GM20000 (cell line): ENCODE measurements at places on chromosomes 16 and 17.

- DNase-seq: no peak
Observed at GRCh38 chr17:14741491-14741890, 440.6 kb downstream of the HS3ST3B1 start.

GRCh38 chr17:44204441-44204882, 4.8 kb upstream of the ATXN7L3 start:
- DNase-seq: no peak

- no peak for DNase-seq
Observed at GRCh38 chr17:3745071-3745470, 21.4 kb downstream of the HASPIN start.

GRCh38 chr16:47970291-47970931, 185.4 kb downstream of the ABCC12 start:
- no peak for DNase-seq

DNA sequence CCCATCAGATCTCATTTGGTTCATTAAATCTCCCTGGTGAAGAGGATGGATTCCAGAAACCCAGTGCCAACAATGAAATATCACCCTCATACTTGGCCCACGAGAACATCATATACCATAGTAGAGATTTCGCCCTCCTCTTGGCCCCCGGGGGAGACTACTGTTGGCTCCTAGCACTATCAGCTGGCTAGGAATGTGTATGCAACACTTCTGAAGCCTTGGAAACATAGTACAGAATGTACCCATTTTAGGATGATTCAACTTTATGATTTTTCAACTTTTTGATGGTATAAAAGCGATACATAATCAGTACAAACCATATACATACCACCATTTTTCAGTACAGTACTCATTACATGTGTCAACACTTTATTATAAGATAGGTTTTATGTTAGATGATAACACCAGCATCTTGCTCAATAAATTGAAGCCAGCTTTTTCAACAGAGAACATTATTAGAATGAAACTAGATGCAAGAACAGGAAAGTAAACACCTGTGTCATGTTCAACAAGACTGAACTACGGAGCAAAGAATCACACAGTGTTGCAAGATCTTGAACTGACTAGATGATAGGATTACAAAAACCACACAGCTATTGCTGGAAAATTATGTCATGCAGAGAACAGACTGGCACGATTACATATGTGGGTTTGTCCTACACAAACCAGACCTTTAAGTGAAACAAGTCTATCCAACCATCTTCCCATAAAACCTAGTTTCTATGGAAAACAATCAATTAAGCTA, 17.2 kb downstream of the RSL1D1 start:
- no peak for DNase-seq

DNA sequence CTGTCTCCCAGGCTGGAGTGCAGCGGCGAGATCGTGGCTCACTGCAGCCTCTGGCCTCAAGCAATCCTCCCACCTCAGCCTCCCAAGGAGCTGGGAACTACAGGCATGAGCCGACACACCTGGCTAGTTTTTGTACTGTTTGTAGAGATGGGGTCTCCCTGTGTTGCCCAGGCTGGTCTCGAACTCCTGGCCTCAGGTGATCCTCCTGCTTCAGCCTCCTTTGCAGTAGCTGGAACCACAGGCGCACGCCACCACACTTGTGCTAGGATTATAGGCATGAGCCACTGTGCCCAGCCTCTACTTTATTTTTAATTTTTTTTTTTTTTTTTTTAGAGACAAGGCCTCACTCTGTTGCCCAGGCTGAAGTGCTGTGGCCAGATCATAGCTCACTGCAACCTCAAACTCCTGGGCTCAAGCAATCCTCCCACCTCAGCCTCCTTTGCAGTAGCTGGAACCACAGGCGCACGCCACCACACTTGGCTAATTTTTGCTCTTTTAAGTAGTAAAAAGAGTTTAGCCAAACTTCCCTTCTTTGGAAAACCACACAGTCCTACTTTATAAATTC, 4.4 kb downstream of the NTAN1 start:
- DNase-seq: no peak

DNA sequence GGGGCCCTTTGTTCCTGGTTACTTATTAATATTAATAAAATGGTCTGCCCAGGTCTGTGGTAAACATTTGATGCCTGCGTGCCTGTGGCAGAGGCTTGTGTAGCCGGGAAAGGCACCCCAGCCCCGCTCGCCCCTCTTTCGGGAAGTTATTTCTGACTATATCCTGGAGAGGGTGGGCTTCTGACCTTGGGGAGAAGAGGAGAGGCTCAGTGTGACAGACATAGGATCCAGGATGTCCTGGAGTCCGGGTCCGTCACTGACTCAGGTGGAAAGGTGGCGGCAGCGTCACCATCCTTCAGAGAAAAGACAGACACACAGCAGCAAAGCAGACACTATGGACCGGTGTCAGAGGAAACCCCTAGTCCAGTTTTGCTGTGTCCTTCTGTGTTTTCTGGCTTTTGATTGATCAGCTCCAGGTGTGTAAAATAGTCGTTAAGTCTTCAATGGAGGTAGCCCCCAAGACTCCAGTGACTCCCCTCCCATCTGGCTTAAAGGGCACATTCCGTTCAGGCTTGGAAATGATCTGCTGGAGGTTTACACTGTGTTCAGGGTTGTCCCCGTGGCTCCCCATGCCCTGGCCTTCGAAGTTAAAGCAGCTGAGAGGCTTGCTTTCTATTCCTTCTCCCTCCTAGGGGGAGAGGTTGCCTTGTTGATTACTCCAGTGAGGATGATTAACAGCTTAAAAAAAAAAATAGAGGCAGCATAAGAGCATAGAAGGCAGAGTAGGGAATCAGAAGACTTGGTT, 81.6 kb downstream of the CCDC182 start:
- no peak for DNase-seq

GRCh38 chr16:114327-114726, 24.1 kb downstream of the NPRL3 start:
- DNase-seq: no peak

- DNase-seq: no peak
Observed at GRCh38 chr16:351804-352520, 561 bp downstream of the AXIN1 start.

DNA sequence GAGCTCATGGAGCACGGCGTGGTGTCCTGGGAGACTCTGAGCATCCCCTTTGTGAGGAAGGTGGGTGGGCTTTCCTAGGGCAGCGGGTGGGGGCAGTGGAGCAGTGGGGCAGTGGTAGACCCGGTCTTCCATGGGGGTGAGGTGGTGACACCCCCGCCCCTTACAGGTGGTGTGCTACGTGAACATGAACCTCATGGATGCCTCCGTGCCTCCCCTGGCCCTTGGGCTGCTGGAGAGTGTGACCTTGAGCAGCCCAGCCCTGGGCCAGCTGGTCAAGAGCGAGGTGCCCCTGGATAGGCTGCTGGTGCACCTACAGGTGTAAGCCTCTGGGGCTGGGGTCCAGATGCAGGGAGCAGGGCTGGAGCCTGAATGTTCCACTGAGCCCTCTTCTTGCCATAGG, 1.6 kb downstream of the ELMO3 start:
- peak; percentile 28 for DNase-seq

GRCh38 chr16:47395733-47396498, 64.9 kb downstream of the ITFG1 start:
- no peak for DNase-seq

GRCh38 chr17:78378225-78379130, at the start of gene PGS1:
Gene PGS1 (plus strand): TSS chr17:78378649. CDS start chr17:78378666, 17 bp downstream.
- DNase-seq: peak; percentile 88

GRCh38 chr16:69274699-69275235, 36.4 kb upstream of the VPS4A start:
- DNase-seq: no peak

GRCh38 chr17:16923904-16924695, 47.8 kb downstream of the TNFRSF13B start:
- no peak for DNase-seq

DNA sequence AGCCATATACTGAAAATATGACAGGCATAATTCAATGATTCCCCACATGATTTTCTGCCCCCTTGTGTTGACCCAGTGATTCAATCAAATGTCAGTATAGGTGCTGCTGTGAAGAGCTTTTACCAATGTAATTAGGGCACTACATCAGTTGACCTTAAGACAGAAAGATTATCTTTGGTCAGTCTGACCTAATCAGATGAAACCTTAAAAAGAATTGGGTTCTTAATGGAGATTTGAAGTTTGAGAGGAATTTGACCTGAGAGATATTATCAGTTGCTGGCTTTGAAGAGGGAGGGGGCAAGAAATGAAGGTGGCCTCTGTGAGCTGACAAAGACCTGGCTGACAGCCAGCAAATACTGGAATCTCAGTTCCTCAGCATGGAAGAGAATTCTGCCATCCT, 358.7 kb upstream of the CA10 start:
- no peak for DNase-seq

- no peak for DNase-seq
Observed at GRCh38 chr17:28338056-28338768, 2.7 kb downstream of the TNFAIP1 start.

DNA sequence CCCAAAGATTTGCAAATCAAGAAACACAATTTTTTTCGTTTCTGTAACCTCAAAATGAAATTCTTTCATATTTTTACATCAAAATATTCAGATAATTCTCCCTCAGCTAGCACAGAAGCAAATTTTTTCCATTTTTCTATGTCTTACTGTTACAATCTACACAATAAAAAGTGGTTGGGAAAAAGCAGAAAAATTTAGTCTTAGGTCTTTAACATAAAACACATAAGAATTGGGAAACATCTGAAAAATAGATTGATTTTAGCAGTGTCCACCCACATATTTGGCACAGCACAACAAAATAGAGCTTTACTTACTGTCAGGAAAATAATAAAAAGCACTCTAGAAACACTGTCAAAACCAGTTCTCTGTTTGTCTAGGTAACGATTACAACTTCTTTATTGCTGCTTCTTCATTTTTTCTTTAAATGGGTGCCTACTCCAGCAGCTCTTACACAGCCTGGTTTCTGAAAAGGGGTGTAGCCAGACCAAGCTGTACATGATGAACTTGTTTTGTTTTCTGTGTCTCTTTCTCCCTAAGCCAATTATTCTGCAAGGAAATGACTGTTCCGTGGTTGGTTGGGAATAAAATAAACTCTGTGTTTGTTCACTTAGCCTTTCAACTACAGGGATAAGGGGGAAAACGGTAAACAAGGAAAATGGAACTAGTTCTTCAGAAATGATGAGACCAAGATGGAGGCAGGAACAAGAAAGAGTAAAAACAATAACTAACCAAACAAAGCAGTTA, at the start of gene ABCA6:
Gene ABCA6, minus strand, starts transcription at position 465 of the 744 bp plus-strand sequence. CDS start 1,192 bp downstream, outside the sequence.
- no peak for DNase-seq

DNA sequence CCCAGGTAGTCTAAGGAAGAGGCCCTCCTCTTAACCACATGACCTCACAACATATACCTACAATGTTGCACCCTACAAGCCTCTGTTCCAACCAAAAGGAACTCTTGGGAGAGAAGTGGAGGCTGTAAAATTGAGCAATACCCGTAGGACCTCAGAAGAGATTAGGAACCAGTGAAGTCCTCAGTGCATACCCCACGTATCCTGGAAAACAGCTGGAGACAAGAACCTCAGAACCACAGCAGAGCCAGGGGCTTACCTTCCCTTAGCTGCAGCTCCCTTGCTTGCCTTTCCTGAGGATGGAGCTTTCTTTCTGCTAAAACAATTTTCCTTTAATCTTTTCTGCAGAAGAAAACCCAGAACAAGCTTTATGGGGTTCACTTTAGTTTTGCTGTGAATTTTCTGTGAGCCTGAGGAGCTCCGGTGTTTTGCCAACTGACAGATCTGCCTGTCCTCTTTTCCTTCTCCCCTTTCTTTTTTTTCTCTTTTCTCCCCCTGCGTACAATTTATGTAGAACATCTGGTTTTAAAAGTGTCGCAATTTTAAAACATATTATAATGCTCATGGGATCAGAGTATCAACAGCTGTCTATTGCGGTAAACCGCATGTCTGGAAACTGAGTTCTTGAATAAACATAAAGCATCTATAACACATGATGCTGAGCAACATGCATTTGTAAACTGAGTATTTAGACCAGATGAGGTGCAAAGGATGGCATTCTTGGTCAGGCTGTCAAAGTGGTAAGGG, 226.4 kb upstream of the MAF start:
- no peak for DNase-seq

DNA sequence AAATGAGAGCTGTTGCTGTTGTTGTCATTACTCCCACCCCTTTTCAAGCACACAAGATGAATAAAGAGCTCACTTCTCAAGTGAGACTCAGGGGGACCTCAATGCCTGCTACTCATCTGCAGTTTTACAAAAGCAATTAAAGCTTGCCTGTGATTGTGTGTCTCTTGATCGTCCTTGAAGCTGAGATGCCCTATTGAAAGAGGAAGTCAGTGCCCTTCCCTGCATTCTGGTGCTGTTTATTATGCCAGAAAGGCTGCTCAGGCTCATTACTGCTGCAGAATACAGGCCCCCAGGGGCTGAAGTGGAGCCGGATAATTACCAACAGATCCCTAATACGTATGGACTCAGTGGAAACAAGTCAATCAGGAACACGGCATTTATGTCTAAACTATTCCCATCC, 147.2 kb downstream of the HS3ST2 start:
- DNase-seq: no peak

- DNase-seq: no peak
Observed at GRCh38 chr16:47643323-47644000, 182.3 kb downstream of the PHKB start.

- DNase-seq: no peak
Observed at GRCh38 chr17:82623707-82624106, 24.5 kb downstream of the WDR45B start.

DNA sequence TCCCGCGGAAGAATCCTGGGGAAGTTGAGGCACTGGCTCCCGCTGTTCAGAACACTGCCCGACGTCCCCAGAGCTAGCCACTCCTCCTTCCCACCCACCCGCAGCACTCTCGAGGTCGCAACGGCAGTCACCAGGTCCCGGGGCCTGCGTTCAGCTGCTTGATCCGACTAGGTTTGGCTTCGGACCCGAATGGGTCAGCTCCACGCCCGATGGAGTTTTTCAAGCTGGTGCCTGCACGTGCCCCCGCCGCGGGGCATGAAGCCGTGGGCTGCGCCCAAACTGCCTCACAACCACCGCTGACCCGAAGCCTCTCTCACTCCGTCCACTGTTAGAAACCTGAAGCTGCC, 12.4 kb upstream of the ODF4 start:
- no peak for DNase-seq

GRCh38 chr17:8479431-8479947, 43.8 kb downstream of the NDEL1 start:
- no peak for DNase-seq

DNA sequence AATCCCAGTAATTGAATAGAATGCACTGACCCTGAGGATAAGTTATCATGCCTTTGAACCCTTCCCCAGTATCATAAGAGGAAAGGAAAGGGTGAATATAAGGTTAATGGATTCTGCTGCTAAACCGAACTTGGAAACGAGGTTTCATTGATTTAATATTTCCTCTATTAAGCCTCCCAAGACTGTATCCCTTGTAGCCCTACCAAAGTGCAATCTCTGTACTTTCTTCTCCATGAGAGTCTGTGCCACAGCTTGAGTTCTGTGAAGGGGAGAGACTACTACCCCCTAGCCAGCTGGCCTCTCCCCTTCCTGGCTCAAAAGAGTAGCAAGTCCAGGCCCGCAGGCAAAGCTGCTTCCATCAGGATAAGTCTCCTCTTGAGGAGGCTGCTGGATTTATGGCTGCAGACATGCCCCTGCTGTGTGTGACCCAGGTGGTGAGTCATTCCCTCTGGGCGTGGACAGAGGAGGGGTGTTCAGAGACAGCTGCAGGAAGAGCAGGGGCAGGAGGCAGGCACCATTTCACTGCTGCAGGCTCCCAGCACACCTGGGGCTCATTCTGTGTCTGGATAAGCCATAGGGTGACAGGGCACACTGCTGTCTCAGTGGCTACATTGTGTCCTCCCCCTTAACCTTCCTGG, 58.4 kb downstream of the TOM1L2 start:
- peak; percentile 70 for DNase-seq
